ENCODE measurements at places on chromosomes 6 and 20. TPM values are rescaled to one million over a fixed set of nuclear protein-coding genes. Genes with fewer than 3 reads are reported as not detected.
A peak's percentile ranks its signal among the peaks of the same experiment; 100 is the strongest.

DNA sequence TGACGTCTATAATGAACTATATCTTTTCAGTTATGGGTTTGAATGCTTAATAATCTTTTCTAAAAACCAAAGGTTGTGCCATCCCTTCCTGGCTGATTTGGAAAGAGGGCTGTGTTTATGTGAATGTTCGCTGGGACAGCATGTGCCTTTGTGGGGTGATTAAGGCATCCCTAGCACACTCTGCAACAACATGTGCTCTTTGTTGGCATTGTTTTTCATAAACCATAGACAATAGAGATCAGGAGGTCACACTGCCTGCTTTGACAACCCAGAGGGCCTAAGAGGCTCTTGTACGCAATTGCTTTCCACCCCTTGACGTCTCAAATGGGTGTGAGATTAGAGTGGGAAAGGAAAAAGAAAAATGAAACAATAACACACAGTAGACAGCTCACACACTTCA lies 116.0 kb downstream of the LRRC1 start:
- DNase-seq = no peak

- DNase-seq = no peak
Measured at GRCh38 chr20:42634156-42634555, 555.5 kb downstream of the PTPRT start.

- peak; percentile 94 for DNase-seq
Measured at GRCh38 chr6:16277101-16277981, 39.0 kb downstream of the GMPR start.

GRCh38 chr6:129679275-129679674 lies 30.7 kb downstream of the ARHGAP18 start:
- DNase-seq = no peak

CDH4 gene
- not detected for total RNA-seq

ZC3H12D gene
- total RNA-seq = 1.5 TPM

NHSL1 gene
- total RNA-seq = 10.4 TPM

TGM3 gene
- not detected for total RNA-seq

TINAG gene
- not detected for total RNA-seq

TFAP2C gene
- 4.9 TPM for total RNA-seq
